ENCODE measurements at places on chromosomes 16 and 17.

DNA sequence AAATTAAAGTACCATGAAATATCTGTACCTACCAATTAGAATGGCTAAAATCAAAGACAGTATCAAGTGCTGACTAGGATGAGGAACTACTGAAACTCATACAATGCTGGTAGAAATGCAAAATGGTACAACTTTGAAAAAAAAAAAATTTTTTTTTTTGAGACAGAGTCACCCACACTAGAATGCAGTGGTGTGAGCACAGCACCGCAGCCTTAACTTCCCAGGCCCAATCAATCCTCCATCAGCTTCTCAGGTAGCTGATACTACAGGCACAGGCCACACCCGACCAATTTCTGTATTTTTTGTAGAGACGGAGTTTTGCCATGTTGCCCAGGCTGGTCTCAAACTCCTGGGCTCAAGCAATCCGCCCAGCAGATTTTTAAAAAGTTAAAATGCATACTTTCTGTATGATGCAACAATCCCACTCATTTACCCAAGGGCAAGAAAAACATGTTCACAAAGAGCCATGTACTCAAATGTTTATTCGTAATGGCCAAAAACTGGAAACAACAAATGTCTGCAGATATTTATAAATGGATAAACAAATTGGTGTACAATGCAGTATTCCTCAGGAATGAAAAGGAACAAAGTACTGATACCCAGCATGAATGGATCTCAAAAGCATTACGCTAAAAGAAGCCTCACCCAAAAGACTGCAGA, 8.7 kb downstream of the SMURF2 start:
- peak; percentile 34 for DNase-seq

GRCh38 chr16:89351645-89352044, 134.1 kb downstream of the ZNF778 start:
- no peak for DNase-seq

DNA sequence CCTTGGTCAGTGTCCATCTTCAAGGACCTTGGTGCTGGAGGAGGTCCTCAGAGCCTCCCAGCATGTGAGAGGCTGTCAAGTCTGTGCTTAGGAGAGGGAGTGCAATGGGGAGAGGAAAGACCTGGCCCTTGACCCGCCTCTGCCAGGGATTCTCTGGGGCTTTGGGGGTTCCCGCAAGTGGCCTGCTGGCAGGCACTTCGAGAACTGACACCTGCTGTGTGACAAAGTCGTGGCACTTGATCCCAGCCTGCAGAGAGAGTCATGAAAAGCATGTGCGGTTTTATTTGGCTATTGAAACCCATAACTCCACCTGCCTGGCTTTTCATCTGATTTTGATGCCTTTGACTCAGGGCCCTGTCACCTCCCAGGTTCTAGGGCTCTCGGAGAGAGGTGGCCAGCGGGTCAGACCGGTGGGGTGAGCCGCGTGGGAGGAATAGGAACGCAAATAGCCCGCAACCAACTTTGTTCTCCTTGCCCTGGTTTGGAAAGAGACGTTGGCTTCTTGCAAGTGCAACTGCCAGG, 42.8 kb upstream of the GSE1 start:
- no peak for DNase-seq

GRCh38 chr17:81193470-81194224, 27.6 kb upstream of the AATK start:
- DNase-seq, result no peak

DNA sequence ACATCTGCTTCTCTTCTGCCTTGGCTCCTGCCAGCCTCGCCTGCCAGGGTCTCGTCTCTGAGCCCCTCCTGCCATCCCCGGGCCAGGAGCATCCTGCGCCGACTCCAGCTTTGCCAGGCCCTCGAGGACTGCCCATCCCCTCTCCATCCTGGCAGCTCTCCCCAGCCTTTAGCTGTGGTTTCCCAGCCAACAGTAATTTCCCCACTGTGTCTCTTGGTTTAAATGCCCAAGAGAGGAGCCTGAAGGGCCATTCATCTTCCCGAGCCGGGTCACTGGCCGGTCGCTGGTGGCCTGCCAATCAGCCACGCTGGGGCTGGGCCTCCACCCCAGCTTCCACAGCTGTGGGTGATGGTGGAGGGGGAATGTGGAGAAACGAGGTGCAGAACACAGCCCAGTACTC, 47.8 kb downstream of the MRC2 start:
- DNase-seq, result no peak

DNA sequence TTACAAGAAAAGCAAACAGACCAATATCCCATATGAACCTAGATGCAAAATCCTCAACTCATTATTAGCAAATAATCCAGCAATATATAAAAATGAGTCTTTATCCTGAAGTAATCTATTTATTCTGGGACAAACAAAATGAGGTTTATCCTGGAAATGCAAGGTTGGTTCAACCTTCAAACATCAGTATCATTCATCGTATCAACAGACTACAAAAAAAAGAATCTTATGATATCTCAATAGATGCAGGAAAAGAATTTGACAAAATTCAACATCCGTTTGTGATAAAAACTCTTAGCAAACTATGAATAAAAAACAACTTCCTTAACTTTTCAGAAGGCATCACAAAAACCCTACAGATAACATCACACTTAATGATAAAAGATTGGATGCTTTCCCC, 18.4 kb upstream of the BAIAP2 start:
- DNase-seq, result no peak

DNA sequence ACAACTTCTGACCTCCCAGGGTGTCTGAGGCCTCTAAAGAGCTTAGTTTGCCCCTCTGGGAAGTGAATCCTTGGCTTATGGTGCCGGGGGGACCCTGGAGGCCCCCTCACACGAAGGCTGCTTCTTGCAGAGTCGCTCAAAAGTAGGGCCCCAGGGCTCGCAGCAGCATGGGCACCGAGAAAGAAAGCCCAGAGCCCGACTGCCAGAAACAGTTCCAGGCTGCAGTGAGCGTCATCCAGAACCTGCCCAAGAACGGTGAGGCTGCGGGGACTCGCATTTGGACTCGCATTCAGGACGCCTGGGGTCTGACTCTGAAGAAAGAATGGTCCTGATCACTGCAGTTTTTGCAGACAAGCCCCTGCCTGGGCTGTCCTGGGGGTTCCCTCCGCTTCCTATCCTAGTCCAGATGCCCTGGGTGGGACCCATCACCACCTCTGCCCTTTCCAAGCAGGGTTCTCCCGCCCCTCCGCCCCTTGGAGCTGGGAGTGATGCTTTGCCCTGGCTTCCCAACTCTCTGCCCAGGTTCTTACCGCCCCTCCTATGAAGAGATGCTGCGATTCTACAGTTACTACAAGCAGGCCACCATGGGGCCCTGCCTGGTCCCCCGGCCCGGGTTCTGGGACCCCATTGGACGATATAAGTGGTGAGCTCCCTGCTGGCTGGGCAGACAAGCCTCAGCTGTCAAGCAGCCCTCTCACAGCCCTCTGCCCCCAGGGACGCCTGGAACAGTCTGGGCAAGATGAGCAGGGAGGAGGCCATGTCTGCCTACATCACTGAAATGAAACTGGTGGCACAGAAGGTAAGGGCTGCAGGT, 698 bp downstream of the ACBD4 start:
- no peak for DNase-seq
